ENCODE measurements at places on chromosomes 13 and 19.
A peak's percentile ranks its signal among the peaks of the same experiment; 100 is the strongest.

DNA sequence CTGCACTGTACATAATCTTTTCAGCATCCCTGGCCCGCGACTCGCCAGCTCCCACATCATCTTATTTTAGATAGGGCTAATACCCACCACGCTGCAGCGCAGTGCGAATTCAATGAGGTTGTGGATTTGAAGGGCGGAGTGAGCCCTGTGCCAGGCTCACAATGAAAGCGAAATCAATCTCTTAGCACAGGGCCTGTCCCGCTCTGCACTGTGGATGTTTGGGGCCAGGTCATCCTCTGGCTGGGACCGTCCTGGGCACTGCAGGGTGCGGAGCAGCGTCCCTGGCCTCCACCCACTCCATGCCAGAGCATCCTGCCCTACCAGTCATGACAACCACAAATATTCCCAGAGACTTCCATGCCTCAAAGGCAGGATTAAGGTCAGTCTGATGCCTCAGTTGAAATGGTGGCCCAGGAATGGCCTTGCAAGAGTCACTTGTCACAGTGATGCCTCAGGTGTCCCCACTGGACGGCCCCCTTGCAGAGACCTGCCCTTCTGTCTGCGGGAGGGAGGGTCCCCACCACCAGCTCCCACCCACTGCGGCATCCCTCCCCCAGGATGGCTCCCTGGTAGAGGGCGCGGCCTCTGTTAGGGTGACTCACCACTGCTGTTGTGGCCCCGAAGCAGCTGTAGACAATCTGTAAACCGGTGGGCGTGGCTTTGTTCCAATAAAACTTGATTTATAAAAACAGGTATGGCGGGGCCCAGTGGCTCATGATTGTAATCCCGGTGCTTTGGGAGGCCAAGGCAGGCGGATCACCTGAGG is 5.6 kb downstream of the UHRF1 start:
- peak; percentile 61 for DNase-seq

DNA sequence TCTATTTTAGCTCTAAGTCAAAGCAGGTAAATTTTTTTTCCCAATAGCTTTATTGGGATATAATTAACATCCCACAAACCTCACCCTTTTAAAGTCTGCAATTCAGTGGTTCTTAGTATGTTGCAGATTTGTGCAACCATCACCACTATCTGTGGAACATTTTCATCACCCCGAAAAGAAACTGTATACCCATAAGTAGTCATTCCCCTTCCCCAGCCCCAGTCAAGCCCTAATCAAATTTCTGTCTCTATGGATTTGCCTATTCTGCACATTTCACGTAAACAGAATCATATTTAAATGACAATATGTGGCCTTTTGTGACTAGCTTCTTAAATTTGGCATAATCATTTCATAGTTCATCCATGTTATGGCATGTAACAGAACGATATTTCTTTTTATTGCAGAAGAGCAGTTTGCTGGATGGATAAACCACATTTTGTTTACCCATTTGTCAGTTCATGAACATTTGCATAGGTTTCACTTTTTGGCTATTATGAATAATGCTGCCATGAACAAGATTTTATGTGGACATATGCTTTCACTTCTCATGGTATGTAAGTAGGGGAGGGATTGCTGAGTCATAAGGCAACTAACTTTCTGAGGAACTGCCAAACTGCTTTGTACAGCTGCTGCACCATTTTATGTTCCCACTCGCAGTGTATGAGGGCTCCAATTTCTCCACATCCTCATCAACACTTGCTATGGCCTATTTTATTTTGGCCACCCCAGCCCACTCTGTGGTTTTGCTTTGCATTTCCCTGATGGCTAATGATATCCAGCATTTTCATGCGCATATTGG is 10.9 kb downstream of the SLC46A3 start:
- no peak for DNase-seq

- DNase-seq: no peak
Observed at GRCh38 chr19:805600-806550, 8.6 kb downstream of the PTBP1 start.

DNA sequence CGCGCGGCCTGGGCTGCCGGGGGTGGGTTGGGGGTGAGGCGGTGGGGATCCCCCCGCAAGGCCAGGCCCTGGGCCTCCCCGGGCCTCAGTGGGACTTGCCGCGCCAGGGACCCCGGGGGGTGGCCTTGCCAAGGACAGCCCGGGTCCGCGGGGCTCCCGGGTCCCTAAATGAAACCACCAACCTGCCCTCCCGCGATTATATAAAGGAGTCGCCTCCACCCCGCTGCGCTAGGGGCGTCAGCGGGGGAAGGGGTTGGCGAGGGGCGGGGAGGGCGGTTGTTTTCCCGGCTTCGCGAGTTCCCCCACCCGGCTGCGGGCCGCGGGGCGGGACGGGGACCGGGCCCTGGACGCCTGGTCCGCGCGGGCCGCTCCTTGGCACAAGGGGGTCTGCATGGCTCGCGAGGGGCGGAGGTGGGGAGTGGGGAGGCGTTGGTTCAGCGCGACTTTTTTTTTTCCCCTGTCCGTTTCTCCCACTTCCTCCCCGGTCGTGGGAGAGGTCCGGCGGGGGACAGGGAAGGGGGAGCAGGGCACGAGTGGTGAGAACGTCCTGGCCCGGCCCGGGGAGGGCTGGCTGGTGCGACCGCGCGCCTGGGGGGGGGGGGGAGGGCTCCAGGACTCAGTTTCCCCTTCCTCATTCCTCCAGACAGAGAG is 822 bp upstream of the ZBTB7A start:
- no peak for DNase-seq

DNA sequence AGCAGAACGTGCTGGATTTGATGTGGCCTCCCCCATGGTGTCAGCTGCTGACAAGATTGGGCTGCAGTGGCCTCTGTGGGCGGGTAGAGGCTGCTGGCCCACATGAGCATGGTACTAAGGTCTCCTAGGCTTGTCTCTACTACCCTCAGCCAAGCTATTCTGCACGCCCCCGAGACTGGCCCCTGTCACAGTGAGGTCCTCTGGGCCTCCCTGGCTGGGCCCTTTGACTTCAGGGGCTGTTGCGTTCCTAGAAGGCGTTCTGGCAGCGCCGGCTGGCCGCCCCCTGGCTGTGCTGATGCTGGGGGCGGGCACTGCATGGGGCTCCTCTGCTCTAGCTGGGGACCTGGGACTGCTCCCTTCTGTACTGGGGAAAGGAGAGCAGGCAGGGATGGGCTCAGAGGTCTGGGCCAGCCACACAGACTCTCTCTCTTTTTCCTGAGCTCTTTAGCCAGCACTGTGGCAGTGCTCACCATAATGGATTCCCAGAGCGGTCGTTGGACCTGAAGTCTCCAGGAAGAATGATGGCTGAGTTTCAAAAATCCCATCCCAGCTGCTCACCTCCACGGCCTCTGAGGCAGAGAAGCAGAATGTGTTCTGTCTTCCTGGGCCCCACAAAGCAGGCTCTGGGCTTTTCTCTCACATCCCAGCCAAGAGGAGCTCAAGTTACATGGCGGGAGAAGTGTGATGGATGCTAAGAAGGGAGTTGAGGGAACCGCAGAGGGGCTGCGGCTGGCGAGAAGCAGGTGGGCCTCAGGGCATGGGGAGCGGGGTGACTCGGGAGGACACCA is 32.3 kb downstream of the TSSK6 start:
- no peak for DNase-seq

GRCh38 chr13:25171170-25171516 is 945 bp downstream of the AMER2 start:
- no peak for DNase-seq

DNA sequence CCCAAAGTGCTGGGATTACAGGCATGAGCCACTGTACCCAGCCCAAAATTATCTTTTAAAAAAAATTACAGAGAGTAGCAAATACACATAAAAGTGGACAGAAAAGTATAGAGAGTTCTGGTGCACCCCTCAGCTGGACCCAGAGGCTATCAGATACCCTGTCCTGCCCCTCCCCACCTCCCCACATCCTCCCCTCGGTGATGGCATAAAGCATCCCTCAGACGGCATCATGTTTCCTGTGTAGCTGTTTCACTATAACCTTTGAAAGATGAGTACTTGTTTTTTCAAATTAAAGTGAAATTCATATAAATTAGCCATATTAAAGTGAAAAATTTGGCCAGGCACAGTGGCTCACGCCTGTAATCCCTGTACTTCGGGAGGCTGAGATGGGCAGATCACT is 20.1 kb downstream of the SLC27A1 start:
- no peak for DNase-seq

- DNase-seq: no peak
Observed at GRCh38 chr13:59641261-59641660, 522.5 kb downstream of the DIAPH3 start.
